ENCODE measurements at places on chromosomes 12 and 14. TPM values are rescaled to one million over a fixed set of nuclear protein-coding genes. Genes with fewer than 3 reads are reported as not detected.

DNA sequence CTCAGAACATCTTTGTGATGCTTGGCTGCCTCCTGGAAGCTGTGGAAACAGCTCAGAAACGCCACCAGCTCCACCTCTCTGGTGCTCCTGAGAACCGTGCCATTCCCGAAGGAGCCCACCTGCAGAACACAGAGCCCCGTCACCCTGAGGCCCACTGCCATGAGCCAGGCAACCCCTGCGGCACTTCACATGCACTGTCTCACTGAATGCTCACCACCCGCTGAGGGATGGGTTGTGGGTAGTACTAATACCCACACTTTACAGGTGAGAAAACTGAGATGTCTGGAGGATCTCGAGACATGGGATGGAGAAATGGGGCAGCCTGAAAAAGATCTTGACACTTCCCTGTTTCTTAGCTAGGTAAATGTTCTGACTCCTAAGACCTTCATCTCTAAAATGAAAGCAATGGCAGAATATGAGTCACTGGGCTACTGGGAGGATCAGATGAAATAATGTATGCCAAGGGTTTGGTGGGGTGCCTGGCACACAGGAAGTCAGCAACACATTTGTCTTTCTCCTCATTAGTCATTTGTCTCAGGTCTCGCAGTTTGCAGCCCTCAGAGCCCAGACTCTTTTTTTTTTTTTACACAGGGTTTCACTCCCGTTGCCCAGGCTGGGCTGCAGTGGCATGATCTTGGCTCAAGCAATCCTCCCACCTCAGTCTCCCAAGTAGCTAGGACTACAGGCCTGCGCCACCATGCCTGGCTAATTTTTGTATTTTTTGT is 5.3 kb downstream of the OASL start:
- DNase-seq = no peak

DNA sequence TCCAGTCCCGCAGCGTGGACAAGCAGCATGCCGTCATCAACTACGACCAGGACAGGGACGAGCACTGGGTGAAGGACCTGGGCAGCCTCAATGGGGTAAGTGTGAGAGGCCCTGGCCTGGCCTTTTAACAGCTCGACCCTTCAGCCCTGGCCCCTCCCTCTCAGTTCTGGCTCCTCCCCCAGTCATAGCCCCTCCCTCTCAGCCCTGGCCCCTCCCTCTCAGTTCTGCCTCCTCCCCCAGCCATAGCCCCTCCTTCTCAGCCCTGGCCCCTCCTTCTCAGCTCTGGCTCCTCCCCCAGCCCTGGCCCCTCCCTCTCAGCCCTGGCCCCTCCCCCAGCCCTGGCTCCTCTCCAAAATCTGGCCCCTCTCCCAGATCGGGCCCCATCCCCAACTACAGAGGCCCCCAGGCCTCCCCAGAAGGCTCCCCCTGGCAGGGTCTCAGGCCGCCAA is 11.2 kb downstream of the CEP170B start:
- DNase-seq = no peak

GRCh38 chr12:127459687-127460086 is 807.3 kb upstream of the TMEM132C start:
- no peak for DNase-seq

DNA sequence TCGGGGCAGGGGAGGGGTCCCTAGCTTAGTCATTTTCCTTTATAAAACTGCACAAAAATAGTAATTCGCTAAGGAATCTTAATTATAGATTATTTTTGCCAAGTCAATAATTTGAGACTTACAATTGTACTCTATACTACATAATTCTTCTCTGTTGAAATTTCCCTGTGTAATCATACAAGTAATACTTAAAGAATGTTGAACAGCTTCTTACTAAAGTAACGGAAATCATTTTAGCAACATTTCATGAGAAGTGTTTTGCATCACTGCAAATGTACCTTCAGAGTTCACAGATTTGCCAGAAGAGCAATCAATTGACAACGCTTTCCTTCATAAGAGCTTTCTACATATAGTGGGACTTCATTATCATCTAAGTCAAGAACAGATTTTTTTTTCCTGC is 7.9 kb upstream of the GNG2 start:
- no peak for DNase-seq

Gene VEZT
- 132 TPM for total RNA-seq

- DNase-seq = no peak
These were observed 229.3 kb upstream of the LHX5 start for GRCh38 chr12:113700943-113701342.

Gene PLEKHA5
- 195 TPM for total RNA-seq

- no peak for DNase-seq
These were observed 46.1 kb downstream of the RNFT2 start for GRCh38 chr12:116784238-116784612.

- no peak for DNase-seq
These were observed 49.0 kb downstream of the TBC1D15 start for GRCh38 chr12:71888521-71888920.

Gene LRP1-AS
- total RNA-seq = not detected

DNA sequence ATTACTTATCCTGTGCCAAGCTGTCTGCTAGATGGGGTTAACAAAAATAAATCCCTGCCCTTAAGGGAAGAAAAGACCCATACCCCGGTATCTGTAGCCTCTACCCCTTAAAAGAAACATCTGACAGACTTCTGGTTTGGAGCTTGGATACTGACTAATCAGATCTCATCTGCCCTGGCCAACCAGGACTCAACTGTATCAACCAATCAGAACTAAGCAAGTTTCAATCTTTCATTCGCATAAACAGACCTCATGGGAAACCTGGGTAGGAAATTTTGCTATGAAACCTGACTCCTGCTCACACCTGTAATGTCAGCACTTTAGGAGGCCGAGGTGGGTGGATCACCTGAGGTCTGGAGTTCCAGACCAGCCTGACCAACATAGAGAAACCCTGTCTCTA is 26.4 kb upstream of the PRMT8 start:
- no peak for DNase-seq

DNA sequence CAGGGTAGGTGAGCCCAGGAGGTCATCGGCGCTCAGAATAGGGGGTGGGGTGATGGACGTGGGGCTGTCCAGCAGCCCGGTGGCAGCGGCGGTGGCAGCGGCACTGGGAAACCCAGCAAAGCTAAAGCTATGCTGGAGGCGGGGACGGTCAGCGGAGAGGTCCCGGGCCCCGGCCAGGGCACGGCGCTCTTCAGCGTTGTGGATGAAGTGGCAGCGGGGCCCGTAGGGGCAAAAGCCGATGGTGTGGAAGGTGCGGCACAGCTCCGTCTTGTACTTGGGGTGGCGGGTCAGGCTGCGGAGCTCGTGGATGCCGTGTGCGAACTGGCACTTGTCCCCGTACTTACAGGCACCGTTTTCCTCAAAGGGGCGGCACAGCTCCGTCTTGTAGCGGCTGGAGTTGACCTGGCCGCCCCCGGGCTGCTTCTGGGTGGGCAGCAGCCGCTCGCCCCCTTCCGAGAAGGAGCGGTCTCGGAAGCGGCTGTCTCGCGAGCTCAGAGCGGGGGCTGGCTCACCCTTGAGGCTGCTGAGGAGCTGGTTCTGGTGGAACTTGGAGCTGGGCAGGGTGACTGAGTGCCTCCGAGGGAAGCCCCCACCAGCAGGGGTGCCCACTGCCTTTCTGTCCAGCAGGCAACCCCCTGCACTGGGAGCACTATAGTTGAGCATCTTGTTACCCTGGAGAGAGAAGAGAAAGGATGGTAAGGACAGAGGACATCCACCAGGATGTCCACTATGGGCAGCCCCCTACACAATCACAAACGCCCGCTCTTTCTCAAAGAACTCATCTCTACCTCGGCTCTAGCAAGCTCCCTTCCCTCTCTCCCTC is 2.8 kb downstream of the ZFP36L1 start:
- no peak for DNase-seq

DNA sequence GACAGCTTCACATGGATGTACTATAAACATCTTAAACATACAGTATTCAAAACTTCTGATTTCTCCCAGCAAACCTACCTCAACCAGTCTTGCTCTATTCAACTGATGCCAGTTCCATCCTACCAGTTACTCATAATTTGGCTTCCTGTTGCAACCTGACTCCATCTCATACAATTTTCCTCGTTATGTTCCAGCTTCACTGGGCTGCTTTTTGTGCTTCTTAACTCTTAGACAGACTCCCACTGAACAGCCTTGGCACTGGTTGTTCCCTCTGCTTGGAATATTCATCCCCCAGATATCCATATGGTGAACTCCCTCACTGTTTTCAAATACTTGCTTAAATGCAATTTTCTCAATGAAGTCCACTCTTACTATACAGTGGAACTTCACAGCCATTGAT is 249.2 kb downstream of the AEBP2 start:
- DNase-seq = no peak

DNA sequence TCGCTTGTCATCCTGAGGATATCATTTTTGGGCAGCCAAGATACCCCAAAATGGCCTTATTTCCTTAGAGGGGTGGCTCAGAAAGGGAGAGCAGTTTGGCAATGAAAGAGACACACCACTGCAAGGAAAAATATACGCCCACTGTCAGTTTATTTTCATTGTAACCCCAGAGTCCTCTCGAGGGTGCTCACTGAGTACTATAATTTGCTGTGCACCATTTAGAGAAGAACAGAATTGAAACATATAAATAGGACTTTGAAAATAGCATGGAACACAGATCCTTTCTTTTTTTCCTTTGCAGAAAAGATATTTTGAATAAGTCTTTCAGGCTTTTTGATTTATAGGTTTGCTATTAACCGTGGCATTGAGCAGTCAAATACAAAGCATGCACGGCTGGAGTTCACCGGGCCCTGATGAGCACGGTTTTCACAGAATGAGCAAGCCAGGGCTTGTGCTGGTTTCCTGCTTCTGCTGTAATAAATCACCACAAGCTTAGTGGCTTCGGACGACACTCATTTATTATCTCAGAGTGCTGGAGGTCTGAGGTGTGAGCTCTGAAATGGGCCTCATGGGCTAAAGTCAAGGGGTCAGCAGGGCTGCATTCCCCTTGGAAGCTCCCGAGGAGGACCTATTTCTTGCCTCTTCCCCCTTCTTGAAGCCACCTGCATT is 152.3 kb downstream of the ZNF664 start:
- no peak for DNase-seq

Gene TAS2R19
- 8.5 TPM for total RNA-seq

Gene ZBTB42
- 12.6 TPM for total RNA-seq

Gene PTHLH
- total RNA-seq = 0.93 TPM

GRCh38 chr12:93970900-93971688 is 177.3 kb upstream of the PLXNC1 start:
- no peak for DNase-seq

DNA sequence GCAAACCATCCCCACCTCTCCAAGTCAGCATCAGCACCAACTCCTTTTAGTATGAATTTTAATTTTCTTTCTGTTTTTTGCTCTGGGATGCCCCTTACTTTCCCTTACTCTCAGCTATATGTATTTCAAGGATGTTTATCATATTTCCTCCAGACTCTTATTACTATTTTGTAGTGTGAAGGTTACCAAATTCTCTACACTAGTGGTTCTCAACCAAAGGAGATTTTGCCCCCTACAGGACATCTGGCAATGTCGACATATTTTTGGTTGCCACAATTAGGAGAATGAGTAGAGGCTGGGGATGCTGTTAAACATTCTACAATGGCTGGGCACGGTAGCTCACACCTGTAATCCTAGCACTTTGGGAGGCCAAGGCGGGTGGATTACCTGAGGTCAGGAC is 29.1 kb upstream of the SOS2 start:
- DNase-seq = no peak

GRCh38 chr12:79648881-79649280 is 41.9 kb downstream of the PAWR start:
- no peak for DNase-seq

Gene PLCZ1
- not detected for total RNA-seq

DNA sequence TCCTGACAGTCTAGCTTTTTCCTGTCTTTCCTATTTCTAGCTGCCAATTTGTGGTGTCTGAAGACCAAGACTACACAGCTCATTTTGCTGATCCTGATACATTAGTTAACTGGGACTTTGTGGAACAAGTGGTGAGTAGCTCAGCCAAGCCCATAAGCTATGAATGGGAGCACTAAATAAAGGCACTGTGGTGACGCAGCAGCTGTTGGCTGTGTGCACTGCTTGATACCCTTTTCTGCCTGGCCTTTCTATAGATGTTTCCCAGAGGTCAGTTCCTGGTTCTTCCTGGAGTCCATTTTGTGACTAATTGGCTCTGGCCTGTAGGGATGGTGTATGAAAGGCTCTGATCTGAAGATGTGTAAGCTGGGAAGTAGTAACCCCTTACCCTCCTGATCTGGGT is 20.5 kb downstream of the RNF10 start:
- DNase-seq = no peak

GRCh38 chr12:123126294-123127181 is 24.4 kb downstream of the PITPNM2 start:
- DNase-seq = no peak

GRCh38 chr14:58059126-58059525 is 92.9 kb downstream of the ARMH4 start:
- DNase-seq = no peak

Gene NUAK1
- 7.6 TPM for total RNA-seq

- no peak for DNase-seq
These were observed 3.6 kb downstream of the CFL2 start for GRCh38 chr14:34710744-34711143.

DNA sequence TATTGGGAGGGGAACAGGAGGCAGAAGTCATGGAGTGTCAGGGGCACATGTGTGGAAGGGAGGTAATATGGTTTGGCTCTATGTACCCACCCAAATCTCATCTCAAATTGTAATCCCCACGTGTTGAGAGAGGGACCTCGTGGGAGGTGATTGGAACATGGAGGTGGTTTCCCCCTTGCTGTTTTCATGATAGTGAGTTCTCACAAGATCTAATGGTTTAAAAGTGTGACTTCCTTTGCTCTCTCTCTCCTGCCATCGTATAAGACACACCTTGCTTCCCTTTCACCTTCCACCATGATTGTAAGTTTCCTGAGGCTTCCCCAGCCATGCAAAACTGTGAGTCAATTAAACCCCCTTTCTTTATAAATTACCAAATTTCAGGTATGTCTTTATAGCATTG is 41.6 kb upstream of the CDK17 start:
- DNase-seq = no peak

GRCh38 chr12:93922583-93923006 is 225.8 kb upstream of the PLXNC1 start:
- DNase-seq = no peak

- DNase-seq = no peak
These were observed 18.5 kb downstream of the PACS2 start for GRCh38 chr14:105333020-105333490.

GRCh38 chr12:3284405-3284804 is 206.6 kb upstream of the PRMT8 start:
- no peak for DNase-seq

Gene LPAR5
- 0.27 TPM for total RNA-seq

DNA sequence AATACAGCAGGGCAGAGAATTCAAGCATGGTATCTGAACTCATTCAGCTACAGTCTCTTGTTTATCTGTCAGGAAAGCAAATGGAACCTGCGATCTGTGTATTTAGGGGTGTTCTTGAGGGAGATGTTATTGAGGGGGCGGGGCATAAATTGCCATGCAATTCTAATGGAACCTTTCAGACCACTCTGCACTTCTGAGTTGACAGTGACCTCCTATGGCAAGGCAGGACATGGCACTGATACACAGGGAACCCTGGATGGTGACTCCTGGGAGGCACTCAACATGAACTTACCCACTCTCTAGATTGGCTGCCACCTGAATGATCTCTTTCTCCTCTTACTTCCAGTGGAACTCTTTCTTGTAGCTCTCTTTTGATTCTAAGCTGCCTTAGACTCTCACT is 787.3 kb downstream of the VRK1 start:
- DNase-seq = no peak

GRCh38 chr12:52023182-52023975 is 16.6 kb downstream of the TAMALIN start:
- DNase-seq = peak; percentile 90
